LoVo (cell line): ENCODE measurements at places on chromosomes 6 and 20.
A peak's percentile ranks its signal among the peaks of the same experiment; 100 is the strongest.

- DNase-seq = no peak
These were observed 37.8 kb upstream of the CNKSR3 start for GRCh38 chr6:154548130-154548830.

DNA sequence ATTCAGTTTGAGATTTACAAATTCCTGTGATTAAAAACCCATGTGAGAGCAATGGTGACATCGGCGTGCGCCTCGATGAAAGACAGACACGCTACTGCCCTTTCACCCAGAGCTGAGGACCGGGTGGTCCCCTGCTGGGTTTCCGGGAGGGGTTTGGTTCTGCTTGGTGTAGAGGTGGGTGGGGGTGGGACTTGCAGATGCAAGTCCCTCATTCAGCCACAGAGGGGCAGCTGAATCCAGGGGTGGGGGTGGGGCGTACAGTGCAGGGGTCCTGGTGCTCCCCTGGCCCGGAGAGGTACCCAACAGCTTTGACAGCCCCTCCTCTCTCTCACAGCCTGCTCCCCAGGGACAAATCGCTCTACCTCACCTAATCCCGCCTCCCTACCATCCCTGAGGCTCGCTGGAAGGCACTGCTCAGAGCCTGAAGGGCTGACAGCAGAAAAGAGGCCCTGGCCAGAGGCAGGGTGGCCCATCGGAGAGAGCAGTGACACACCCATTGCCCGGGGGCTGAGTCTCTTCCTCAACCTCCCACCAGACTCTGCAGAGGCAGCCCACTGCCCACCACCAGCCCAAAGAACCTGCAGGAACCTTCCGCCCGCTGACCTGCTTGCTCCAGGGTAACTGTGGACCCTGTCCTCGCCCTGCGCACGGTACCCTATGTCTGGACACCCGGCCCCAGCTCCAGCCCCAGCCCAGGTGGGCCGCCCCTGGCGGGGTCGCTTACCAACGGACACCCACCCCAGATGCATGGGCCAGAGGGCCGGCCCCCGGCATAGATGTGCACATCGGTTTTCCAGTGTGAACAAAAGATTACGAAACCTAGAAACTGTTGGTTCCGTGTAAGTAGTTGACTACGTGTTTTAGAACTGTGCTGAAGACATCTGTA is 118.4 kb downstream of the JPH2 start:
- DNase-seq = no peak

DNA sequence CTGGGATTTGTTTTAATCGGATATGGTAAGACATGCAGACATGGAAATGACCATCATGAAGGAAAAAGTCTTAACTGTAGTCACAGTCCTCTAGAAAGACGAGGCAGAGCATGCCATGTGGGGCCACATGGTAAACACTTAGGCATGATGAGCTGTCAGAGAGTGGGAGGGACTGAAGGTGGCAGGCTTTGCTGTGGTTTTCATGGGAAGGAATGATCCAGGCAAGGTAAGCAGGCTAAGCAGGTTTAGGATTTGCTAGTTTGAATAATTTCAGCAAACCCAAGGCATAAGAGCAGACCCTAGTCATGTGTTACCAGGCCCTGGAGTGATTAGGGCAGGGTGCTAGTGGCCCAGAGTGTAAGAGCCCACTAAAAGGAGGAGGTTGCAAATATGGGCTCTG is 47.2 kb upstream of the STMND1 start:
- DNase-seq = no peak

- no peak for DNase-seq
These were observed 28.3 kb downstream of the PTGIS start for GRCh38 chr20:49539481-49540231.

DNA sequence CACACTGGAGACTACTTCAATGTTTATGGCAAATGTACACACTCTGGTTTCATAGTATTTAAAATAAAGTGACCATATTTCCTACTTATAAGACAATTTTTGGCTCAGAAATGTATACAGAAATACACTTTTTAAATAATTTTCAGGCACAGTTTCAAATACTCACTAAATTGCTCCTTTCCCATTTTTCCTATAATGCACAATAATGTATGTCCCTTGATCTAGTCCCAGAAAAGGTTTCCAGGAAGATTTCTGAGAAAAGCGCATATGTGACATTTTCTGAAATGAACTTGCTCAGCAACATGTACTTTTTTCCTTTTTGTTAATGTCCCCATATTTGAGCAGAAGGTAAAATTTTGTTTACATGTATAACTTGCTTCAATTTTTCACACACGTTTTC is 591.4 kb downstream of the CD109 start:
- DNase-seq = no peak

DNA sequence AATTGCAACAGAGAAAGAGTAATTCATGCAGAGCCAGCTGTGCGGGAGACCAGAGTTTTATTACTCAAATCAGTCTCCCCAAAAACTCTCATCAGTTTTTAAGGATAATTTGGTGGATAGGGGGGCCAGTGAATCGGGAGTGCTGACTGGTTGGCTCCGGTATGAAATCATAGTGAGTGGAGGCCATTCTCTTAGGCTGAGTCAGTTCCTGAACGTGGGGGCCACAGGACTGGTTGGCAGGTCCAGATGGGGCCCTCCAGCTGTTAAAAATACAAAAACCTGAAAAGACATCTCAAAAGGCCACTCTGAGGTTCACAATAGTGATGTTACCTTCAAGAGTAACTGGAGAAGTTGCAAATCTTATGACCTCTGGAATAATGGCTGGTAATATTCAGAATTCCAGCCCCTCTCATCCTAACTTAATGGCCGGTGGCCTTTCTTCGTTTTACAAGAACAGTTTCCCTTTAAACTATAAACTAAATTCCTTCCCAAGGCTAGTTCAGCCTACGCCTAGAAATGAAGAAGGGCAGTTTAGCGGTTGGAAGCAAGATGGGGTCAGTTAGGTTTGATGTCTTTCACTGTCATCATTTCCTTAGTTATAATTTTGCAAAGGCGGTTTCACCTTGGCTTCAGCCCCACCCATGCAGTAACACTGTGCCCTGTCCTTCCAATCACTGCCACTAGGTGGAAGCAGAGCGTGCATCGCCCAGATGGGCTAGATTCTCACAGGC is 6.8 kb upstream of the MICA start:
- peak; percentile 67 for DNase-seq
